ENCODE measurements at places on chromosomes 13 and 19. TPM values are rescaled to one million over a fixed set of nuclear protein-coding genes. Genes with fewer than 3 reads are reported as not detected.

Gene ZNF844
- 14.7 TPM for total RNA-seq

Gene GPR4
- total RNA-seq: 3.9 TPM

Gene DAND5
- 9.2 TPM for total RNA-seq

Gene NCAN
- not detected for total RNA-seq

Gene SH2D3A
- total RNA-seq: not detected

Gene RAD23A
- total RNA-seq: 127 TPM
